Fibroblast of skin of back (primary cell): ENCODE measurements at places on chromosomes 5 and 9.

- DNase-seq: no peak
Observed at GRCh38 chr5:118270526-118270925, 717.8 kb downstream of the DTWD2 start.

- no peak for DNase-seq
Observed at GRCh38 chr5:107468276-107468675, 202.5 kb downstream of the EFNA5 start.

DNA sequence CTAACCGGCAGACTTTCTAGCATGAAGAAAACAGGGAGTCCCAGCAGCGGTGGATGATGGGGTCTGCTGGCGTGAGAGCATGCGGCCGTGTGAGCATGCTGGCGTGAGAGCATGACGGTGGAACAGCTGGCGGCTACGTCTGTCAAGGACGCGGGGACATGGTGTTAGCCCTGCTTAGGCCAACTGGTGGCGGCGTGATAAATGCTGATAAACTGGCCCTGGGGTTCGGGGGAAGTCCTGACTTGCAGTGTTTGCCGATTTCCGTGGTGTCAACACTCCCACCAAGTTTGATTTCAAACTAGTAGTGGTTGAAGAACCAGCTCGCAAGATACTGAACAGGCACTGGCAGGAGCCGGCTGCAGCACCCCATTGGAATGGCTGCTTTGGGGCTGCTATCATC, 122.4 kb upstream of the RAPGEF1 start:
- no peak for DNase-seq

- peak; percentile 58 for DNase-seq
Observed at GRCh38 chr5:149317281-149318048, 27.8 kb upstream of the GRPEL2 start.

DNA sequence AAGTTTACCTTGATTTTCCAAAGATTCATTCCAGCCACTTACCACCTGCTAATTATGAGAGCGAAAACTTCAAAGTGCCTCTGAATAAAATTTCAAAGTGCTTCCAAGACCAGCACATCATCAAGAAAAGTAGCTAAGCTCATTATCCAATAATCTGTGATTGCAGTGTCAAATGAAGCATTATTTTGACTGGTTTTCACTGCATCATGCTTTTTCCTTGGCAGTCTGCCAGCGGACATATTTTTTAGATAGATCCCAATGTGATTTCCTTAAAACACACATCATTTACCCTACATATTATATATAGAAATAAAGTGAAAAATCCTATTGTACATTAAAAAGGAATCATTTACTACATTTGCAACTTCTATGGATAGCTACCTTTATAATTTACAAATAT, 508.6 kb upstream of the FAM174A start:
- DNase-seq: no peak

DNA sequence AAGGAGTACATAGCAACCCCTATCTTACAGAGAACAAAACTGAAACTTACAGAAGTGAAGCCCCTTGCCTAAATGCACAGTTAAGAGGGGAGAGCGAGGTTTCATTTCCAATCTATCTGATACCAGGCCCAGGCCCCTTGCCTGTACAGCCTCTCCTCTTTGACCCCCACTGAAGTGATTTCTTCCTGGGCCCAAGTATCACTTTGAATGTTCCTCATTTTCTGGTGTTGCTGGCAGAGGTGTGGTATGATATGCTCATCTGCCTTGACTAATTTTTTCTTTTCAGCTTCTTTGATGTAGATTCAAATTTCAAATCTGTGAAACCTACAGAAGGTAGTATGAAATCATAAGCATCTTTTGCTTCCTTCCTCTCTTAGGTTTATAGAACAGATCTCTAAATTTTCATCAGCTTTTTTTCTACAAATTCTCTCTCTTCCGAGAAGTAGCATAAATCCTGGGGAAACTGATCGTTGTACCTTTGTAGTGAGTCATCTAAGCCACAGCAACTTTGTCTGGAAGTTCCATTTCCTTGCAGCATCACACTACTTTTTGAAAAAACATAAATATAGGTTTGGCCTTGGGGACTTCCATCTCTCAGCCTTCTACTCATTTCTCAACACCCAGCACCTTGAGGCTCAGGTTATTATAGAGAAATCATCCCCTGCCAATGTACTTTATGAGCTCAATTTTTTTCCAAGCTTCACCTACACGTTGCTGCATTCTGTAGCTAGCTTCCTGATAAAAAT, 402.4 kb upstream of the PTGER4 start:
- no peak for DNase-seq

DNA sequence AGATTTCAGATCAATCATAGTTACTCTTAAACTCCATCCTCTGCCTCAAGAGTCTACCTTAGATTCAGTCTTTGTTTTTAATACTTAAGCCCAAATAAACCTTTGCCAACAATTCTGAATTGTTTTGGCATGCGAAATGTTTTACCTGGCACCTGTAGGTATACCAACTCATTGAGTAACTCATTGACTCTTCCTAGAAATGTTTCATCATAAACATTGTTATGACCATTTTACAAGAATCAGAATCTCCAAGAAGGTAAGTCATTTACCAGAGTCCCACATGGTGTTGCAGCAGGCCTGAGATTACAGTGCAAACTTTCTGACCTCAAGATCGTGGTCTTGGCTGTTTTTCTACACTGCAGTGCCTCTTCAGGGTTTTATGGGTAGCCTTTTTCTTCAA, 750.4 kb downstream of the BRINP1 start:
- no peak for DNase-seq

GRCh38 chr5:127229185-127229889, 61.3 kb upstream of the MEGF10 start:
- peak; percentile 26 for DNase-seq

DNA sequence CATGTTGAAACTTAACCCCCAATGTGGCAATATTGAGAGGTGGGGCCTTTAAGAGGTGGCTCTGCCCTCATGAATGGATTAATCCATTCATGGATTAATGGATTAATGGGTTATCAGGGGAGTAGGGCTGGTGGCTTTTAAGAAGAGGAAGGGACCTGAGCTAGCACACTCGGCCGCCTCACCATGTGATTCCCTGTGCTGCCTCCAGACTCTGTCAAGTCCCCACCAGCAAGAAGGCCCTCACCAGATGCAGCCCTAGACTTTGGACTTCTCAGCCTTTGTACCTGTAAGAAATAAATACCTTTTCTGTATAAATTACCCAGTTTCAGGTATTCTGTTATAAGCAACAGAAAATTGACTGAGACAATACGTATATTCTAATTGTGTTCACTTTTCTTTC, 272.2 kb upstream of the DMRT1 start:
- no peak for DNase-seq

GRCh38 chr9:115637661-115638060, 515.9 kb upstream of the PAPPA start:
- DNase-seq: peak; percentile 33

DNA sequence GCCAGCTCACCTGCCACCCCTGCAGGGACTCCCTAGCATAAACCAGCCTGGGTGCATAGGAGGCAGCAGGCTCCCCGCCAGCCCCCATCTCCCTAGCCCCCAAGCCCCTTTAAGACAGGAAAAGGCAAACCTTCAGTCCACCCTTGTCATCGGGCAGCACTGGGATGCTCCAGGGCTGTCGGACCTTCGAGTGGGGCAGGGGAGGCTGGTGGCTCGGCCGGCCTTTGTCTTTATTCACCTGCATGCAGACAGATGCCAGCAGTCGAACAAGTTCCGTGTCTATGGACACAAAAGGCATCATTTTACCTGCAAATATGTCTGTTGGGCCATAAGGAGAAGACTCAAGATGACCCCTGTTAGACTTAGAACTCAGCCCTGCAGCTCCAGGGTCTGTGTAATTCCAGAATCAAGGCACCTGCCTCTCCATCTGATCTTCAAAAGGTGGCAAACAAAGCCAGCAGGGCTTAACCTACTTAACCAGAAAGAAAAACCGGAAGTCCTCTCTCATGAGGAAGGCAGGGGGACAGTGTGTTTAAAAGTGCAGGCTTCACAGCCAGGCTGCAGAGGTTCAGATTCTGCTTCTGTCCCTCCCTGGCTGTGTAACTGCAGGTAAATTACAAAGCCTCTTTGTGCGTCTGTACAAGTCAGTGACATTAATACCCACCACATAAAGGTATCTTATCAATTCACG, 16.2 kb downstream of the ANKS6 start:
- DNase-seq: no peak

DNA sequence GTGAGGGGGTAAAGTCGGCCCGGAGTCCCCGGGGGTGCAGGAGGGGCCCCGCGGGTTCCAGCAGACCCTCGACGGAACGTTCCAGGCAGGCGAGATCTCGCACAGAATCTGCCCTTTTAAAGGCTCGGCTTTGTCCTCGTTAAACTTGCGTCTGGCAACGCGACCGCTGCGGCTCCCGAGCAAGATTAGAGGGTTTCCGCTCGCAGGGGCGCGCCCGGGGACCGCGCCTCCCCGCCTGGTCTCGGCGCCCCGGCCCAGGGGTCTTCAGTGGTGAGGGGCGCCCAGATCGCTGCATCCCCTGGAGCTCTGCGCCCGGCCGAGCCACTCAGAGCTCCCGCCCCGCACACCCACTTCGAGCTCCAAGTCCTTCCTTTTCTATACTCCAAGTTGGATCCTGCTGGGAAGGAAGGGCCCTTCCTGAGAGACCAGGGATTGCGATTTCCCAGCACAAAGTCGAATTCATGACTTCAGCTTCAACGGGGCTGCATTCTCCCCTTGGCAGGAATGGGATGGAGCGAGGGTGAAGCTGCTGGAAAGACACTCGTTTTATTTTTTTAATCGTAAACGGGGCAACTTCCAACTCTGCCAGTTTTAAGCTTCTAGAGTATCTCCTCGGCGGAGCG, 11.3 kb downstream of the PROP1 start:
- DNase-seq: no peak

- no peak for DNase-seq
Observed at GRCh38 chr5:116738239-116738614, 163.6 kb upstream of the SEMA6A start.

DNA sequence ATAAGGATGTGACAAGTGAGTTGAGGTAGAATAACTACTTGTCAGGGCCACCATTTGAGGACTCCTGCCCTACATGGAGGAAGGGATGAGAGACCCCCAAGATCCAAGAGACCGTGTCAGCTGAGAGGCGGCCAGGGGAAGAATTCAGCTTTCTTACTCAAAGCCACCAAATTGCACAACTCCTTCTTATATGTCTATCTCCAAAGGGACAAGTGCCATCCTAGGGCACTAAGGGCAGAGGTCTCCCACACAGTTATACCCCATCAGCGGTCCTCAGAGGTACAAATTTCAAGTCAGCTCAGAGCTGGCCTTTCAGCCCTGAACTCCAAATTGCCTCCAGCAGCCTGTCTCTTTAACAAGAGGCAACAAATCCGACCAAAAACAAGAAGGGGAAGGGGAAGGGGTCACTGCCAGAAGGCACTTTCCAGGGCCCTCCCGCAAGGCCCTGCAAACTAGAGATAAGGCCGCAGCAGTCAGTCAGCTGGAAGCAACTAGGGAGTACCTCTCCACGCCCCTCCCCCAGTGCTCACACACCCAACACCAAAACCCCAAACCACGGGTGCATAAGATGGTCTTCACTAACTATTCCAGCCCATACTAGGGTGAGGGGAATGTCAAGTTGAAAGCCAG, 6.1 kb upstream of the STOML2 start:
- DNase-seq: no peak

DNA sequence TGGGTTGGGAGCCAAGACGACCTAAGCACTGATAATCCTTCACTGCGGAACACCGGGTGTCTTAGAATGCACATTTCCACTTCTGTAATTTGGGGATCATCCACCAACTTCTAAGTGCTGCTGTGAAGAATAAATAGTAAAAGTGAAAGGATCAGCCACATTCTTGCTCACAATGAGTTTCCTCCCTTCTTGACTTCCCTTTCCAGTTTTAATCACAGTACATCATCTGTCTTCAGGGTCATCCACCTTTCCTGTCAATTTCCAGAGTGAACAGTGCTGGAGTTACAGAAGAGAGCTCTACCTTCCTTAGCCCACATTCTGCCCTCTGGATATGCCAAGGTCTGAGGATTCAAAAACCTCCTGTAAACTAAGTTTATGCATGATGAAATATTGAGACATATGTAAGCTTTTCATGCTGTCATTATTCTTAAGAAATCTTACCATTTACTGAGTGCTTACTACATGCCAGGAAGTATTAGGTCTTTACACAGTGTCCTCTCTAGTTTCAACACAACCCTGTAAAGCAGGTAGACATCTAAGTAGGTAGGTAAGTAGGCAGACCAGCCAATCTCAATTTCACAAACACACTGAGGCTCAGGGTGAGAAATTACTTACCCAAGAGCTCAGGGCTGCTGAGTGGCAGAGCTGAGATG, 105.2 kb downstream of the CDK5RAP2 start:
- DNase-seq: peak; percentile 40

DNA sequence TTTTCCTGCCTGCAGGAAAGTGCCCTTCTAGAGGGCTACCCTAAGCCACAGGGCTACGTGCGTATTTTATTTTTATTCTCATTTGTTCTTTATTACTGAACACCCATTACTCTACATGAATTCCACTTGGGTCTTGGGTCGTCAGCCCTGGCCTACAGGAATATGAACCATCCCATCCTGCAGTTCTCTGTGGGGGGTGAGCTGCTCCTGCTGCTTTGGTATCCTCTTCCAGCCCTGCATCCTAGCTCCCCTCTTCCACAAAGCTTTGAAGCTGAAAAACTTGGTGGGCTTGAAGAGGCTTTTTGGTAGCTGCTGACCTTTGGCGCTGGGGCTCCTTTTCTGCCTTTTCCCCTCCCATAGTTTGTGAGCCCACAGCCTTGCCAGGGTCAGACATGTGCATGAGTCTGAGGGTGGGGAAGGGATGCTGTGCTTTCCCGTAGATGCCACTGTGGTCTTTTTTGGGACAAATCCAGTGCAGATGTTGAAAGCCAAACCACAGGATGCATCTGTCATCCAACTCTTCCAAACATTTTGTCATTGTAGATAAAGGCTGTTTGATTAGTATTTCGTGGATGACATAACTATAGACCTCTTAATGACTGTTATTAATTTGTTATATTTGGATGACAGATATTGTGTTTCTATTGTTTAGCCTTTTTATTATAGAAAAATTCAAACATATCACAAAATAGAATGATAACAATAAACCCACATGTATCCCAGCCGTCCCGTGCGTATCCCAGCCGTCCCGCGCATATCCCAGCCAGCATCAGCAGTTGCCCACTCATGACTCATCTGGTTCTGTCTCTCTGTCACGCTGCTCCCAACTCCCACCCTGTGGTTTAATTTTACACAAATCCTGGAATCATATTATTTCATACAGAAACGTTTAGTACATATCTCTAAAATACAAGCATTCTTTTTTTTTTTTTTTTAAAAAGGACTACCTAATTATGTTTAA, 43.9 kb downstream of the SLC46A2 start:
- DNase-seq: peak; percentile 27

DNA sequence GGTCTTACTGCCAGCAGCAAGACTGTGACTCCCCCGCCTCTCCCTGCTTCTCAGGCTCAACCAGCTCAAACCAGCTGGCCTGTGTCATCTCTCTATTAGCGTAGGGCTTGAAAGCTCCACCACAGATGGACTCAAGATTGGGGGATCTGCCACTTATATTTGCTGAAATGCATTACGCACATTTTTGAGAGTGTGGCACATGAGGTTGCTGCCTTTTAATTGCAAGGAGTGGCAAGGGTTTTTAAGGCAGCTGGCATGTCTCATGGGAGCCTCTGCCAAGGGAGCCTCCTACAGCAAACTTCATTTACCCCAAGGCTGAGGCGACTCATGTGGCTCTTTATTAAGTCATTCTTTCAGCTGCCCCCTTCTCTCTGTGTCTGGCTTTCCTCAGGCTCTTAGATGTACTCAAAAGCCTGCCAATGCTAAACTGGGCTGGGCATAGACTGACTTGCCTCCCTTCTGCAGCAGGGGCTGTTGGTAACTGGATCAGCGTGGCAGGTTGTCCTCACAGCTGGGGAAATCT, 219.3 kb downstream of the SMARCA2 start:
- no peak for DNase-seq
